ENCODE measurements at places on chromosomes 12 and 14.
A peak's percentile ranks its signal among the peaks of the same experiment; 100 is the strongest.

- DNase-seq: no peak
Measured at GRCh38 chr14:77097006-77097699, 905 bp upstream of the CIPC start.

- DNase-seq: no peak
Measured at GRCh38 chr12:2076196-2076570, 23.4 kb downstream of the CACNA1C start.

GRCh38 chr14:98711453-98711852 is 560.5 kb downstream of the BCL11B start:
- no peak for DNase-seq

DNA sequence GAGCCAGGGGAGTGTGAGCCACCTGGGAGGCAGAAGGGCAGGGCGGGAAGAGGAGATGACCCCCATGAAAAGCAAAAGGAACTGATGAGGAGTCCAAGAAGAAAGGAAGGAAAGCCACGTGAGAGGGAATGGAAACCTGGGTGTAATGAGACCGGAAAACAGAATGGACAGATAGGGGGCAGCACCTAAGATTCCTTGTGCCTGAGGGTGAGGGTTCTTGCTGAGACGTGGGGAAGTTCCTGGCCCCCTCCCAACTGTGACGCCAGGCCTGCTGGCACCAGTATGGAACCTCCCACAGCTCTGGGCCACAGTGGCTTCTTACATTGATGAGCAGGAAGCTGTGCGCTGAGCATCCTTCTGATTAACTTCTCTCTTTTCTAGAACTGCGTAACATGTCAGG is 30.8 kb downstream of the TTC7B start:
- DNase-seq: no peak

- no peak for DNase-seq
Measured at GRCh38 chr14:33946679-33947476, 4.0 kb downstream of the EGLN3 start.

DNA sequence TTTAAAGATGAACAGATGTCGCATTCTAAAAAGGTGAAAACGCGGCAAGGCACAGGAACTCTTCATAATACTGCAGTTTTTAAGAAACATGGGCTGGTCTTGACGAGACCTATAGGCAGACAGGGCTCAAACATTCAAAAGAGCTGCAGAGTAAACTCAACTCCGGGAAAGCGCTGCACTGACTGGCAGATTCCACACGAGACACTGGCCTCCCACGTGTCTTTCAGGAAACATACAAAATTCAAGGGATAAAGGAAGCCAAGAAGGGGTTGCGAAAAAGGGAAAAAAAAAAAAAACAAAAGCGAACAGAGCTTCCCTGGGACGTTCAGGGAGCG is 614 bp upstream of the ARF6 start:
- no peak for DNase-seq

DNA sequence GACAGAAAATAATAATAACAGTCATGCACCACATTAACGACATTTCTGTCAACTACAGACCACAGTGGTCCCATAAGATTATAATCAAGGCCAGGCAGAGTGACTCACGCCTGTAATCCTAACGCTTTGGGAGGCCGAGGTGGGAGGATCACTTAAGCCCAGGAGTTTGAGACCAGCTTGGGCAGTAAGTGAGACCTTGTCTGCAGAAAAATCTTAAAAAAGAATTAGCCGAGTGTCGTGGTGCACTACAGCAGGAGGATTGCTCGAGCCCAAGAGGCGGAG is 8.6 kb downstream of the NAB2 start:
- no peak for DNase-seq

- DNase-seq: no peak
Measured at GRCh38 chr14:67668559-67668958, 5.9 kb downstream of the VTI1B start.

GRCh38 chr12:29899212-29899931 is 115.6 kb upstream of the TMTC1 start:
- DNase-seq: no peak

GRCh38 chr12:26122681-26123481 is 2.0 kb downstream of the BHLHE41 start:
- DNase-seq: peak; percentile 27

DNA sequence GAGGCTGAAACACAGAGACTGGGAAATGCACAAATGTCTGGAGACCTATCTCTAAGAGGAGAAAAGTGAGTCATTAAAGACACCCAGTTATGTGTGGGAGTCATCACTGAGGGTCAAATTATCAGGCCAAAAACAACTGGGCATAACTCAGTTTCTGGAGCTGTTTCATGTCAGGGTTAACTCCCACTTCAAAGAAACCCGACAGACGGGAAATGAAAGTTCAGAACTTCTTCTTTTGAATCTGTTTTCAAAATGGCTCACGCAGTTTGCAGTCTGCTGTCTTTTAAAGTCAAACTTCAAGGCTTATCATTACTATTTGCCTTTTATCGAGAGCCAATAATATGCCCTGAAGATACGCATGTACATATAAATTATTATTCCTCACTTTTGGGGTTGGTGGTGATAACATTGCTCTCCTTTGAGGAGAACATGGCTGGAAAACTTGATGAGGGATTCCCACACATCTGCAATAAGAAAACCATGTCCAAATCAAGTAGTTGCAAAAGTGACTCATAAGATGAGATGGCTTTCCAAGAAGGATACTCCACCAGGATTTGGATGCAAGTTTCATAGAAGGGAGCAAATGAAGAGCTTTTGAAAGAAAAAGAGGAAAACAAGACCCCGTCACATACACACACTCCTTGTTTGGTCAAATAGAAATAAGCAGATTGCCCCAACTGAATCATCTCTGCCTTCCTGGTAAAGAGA is 341.4 kb downstream of the ADAMTS20 start:
- DNase-seq: no peak
